ENCODE measurements at places on chromosomes 7 and 10. TPM values are rescaled to one million over a fixed set of nuclear protein-coding genes. Genes with fewer than 3 reads are reported as not detected.

Gene LLCFC1
- total RNA-seq = not detected

- DNase-seq = no peak
These were observed 42.9 kb downstream of the PTPRN2 start for GRCh38 chr7:158544708-158545107.

DNA sequence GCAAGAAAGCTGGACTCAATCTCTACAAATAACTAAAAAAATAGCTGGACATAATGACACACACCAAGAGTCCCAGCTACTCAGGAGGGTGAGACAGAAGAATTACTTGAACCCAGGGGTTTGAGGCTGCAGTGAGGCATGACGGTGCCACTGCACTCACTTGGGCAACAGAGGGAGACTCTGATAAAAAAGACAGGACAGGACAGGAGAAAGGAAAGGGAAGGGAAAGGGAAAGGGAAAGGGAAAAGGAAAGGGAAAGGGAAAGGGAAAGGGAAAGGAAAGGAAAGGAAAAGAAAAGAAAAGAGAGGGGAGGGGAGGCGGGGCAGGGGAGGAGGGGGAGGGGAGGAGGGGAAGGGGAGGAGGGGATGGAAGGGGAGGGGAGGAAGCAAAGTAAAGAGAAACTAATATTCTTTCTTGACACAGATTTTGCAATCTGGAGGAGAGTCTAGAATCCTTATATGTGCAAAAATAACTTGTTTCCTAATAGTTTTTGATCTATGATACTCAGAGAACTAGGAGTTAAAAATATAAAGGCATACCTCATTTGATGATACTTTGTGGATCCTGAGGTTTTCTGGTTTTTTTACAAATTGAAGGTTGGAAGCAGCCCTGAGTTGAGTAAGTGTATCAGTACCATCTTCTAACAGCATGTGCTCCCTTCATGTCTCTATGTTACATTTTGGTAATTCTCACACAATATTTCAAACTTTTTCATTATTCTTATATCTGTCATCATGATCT, 8.0 kb downstream of the SAR1A start:
- no peak for DNase-seq

- DNase-seq = no peak
These were observed 46.7 kb upstream of the DLG5 start for GRCh38 chr10:77973276-77973675.
